NCI-H1105 treated with DMSO at 0.1 percent for 48 hours (cell line): ENCODE measurements at places on chromosomes 7 and 10.

- DNase-seq = no peak
Observed at GRCh38 chr10:76553263-76554032, 1084.2 kb downstream of the KCNMA1 start.

DNA sequence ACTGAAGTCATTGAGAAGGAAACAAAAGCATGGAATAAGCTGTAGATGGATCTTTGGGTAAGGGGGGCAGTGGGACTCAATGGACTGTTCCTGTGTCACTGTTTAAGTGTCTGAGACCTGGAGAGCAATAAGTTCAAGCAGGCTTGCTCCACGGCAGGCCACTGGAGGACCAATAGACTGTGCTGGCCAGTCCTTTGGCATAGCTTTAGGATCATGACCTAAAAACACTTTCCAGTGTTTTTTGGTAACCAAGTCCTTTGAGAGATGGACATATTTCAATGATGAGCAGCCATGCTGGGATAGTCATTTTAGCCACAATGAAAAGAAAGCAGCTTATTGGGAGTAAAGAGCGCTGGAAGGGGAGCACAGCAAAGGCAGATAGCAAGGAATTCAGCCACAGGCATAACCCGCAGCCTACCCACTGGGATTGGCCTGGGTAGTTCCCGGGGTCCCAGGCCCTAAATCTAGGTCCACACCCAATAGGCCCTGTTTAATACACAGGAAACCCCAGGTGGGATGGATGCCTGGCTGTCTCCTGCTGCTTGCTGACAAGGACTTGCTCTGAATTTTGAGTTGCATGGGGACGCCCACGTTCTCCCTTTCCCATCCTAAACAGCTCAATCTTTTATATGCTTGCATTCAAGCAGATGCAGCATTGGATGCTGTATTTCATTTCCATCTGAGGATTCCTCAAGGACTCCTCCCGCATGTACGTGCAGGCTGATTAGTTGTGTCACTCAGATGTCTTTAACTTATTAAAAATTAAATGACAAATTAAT, 727.2 kb downstream of the KCNMA1 start:
- DNase-seq = no peak

- no peak for DNase-seq
Observed at GRCh38 chr7:96305915-96306314, 16.0 kb downstream of the SLC25A13 start.

GRCh38 chr7:111486472-111487142, 75.7 kb downstream of the IMMP2L start:
- peak; percentile 85 for DNase-seq

- DNase-seq = peak; percentile 19
Observed at GRCh38 chr7:128672927-128673517, 930 bp downstream of the GARIN1A start.

- peak; percentile 14 for DNase-seq
Observed at GRCh38 chr7:86647385-86648094, 3.8 kb downstream of the GRM3 start.

DNA sequence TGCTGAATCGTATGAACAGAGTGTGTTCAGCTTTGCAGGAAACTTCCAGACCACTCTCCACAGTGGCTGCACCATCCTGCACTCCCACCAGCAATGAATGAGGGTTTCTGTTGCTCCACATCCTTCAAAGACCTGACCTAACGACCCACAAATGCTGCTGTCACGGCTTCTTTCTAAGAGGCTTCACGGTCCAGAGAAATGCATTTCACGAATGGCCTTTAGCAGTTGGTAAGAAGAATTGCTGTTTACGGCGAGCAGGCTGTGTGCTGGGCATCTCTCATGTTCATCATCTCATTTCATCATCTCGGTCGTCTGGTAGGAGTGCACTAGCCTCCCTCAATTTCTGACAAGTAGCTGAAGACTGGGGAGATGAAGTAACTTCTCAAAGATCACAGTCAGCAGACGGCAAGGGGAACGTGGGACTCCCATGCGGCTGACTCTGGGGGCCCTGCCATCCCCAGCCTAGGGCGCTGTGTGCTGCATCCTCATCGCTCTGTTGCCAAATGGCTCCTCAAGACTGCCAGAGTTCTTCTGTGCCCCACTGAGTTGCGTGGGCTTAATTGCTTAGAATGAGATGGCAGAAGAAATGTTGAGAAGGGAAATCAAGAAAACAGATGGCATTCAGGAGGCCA, 72.9 kb downstream of the ADARB2 start:
- no peak for DNase-seq

DNA sequence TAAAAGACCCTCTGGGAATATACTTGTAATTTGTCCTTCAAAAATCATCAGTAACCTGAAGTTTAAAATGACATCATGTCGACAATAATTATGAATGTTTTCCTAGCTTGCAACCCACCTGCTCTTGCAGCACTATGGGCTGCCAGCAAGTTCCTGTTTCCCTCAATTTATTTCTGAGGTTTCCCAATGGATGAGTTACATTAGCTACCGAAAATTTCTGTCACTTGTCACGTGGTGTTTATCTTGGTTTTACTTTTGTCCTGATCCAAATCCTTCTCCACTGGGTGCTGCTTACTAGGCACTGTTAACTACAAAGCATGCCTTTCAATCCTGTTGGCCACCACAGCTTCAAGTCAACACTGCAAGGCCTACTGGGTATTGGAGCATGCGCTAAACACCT, 31.5 kb downstream of the GIMAP8 start:
- DNase-seq = no peak

DNA sequence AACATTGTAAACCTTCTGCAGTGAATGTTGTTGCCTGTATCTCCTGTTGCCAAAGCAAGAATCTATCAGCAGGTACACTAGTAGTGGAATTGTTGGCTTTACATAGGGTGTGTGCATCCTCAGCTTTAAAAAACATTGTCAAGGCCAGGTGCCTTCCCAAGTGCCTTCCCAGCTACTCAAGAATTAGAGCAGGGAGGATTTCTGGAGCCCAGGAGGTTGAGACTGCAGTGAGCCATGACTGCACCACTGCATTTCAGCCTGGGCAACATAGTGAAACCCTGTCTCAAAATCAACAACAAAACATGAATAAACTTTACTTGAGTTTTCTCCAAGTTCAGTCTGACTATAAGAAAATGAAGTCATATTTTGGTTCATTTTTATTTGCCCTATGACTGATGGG, 217.3 kb downstream of the CCSER2 start:
- no peak for DNase-seq

DNA sequence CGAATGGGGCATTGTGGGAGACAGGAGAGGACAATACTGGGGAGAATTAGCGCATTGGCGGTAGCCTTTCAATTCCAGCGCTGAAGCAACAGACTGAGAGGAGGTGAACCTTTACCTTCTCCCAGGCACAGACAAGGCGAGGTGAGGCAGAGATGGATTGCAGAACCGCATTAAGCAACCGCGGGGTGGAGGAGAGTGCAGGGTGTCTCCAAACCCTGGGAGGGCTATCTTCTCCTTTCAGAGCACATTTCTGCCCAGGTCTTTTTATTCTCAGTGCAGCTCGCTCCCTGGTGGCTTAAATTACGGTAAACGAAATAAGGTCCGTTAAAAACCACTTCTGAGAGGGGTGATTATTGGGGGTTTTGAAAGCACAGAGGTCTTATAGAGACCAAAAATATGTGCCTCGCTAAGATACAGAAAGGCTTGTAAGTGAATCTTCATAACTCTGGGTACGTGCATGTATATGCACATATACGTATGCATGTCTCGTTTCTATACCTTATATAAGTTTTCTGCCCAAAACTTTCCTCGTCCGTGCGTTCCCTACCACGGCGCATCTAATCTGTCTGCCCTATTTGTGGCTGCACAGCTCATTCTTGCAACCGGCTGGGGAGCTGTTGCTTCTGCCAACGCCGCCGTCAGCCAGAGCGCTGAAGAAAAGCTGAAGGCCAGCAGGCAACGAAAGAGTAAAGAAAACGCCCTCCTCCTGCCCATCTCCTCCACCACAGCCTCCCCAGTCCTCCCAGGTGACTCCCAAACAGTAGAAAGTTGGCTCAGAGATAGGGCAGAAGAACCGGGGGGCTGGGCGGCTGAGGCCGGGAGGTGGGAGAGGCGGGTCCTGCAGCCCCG, 895 bp upstream of the ZNF804B start:
- peak; percentile 56 for DNase-seq

GRCh38 chr7:51970961-51971665, 654.5 kb upstream of the COBL start:
- no peak for DNase-seq

DNA sequence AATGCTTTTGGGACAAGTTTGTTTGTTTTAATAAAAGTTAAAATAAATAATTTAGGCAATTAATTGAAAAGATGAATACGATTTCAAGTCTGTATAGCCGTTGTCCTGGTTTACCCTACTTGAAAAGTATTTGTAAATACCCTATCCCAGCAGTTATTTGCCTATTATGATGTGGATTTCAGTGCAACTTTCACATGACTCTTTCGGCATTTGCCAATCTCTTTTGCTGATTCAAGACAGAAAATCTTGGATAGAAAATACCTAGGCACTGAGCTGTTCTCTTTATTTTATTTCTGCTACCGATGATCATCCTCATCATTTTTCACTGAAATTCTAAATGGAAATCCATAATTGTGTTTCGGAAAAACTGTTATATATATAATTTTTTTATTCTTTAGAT, 125.9 kb upstream of the FZD8 start:
- DNase-seq = no peak

DNA sequence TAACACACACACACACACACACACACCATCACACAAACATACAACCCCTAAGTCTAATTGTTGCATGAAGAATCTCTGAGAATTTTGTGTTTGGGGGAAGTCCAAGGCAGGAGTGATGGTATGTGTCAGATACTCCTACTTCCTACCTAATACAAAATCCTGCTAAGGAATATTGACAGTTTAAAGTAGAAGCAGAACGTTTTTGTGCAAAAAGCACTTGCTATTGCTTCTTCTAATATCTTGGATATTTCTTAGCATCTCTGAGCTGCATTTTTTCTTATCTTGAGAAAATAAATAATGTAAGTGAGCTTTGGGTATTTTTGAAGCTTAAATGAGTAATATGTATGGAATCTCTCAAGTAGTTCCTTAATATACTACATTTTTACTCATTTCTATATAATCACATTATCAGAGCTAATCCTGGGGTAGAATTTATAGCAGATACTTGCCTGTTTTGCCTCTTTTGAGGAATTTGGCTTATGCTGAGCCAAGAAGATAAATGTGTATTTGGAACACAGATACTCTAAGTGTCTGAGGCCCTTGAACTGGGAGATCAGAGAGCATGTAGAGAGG, 212.3 kb downstream of the DKK1 start:
- no peak for DNase-seq

DNA sequence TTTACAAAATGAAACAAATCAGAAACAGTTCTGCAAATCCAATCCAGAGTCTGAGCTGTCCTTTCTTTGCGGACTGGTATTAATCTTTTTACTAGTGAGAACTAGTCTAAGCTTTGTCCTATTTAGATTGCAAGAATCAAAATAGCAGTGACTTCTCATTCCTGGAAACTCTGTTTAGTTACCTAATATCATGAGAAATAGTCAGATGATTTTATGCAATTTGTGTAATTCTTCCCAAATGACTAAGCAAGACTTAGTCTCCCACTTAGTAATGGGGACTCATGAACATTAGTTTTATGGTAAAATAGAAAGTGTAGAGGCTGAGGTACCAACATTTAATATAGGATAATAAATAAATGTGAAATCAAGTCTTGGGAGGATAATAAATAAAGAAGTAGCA, 341.3 kb downstream of the DNAJB9 start:
- no peak for DNase-seq

- no peak for DNase-seq
Observed at GRCh38 chr10:77843264-77843663, 83.3 kb downstream of the DLG5 start.
